ENCODE measurements at places on chromosomes 7 and 10.

- DNase-seq = no peak
Measured at GRCh38 chr7:41428381-41428780, 274.5 kb downstream of the INHBA start.

DNA sequence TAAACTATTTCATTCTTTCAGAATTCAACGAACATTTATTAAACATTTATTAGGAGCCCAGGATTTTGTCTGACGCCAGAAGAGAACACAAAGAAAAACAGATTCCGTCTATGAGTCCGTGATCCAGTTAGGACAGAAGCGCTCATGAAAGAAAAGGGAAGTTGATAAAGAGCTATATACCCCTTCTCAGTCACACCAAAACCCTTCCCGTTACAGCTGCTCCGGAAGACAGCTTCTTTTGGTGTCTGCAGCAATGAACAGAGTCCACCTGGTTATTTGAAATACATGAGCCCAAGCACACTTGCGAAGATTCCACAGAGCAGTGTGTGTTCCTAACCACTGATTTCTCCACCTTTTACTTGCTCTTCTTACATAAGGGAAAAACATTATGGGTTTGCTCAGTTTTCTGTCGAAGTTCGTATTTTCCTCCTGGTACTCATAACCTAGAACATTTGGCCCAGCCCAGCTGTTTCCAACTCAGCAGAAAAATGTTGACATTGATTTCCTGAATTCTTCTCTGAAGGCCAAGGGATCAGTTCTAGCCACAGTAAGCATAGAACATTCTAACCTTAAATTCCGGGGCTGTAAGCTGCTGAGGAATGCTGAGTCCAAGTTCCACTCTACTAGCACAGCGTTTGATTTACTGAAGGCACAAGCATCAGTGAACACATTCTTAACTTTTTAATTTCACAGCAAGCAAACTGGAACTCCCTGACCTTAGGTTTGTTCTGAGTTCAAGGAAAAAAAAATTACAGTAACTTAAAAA lies 206.5 kb downstream of the SORCS1 start:
- no peak for DNase-seq

DNA sequence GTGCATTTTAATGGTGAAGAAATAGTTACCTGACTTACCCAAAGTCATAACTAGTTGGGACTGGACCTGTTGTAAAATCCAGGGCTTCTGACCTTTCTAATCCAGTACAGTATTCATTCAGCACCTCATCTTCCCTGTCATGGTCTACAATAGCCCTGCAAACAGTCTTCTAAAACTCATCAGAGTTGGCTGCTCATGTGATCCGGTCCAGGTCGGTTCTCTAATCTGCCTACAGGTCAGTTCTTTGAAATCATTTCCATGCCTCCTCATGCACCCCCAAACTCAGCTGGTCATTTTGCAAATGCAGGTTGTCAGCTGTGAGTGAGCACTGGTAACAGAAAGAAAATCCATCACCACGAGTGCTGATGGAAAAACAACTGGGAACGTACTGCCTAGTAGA lies 451.6 kb upstream of the GALNT17 start:
- DNase-seq = no peak

GRCh38 chr7:80379034-80379982 lies 132.6 kb downstream of the GNAT3 start:
- DNase-seq = no peak

- DNase-seq = no peak
Measured at GRCh38 chr7:130131191-130131834, 61.0 kb downstream of the KLHDC10 start.

GRCh38 chr7:1940402-1940786 lies 270.3 kb downstream of the ELFN1 start:
- DNase-seq = peak; percentile 85

DNA sequence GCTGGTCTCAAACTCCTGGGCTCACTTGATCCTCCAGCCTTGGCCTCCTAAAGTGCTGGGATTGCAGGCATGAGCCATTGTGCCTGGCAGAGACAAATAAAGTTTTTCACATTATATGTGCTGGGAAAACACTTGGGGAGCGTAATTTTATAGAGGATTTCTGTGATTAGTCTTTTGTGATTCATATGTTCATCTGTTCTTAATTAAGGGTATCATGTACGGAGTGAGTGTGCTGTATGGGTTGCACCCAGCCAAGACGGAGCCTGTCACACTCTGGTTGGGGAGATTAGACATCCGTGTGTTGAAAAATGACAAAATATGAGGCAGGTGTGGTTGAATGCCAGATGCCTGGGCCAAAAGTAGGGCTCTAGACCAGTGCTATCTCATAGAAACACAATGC lies 10.3 kb downstream of the ADRB1 start:
- no peak for DNase-seq

DNA sequence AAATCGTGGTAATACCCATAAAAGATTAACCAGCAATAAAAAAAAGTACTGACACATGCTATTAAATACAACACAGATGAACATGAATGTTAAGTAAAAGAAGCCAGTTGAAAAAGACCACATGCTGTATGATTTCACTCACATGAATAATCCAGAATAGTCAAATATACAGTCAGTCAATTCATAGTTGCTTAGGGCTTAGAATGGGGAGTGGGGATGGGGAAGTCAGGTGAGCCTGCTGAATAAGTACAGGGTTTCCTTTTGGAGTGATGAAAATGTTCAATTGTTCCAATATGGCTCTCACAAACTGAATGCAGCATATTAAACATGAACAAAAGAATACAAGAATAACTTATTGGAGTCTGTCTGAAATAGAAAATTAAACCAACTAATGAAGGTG lies 1.8 kb downstream of the COA1 start:
- no peak for DNase-seq

DNA sequence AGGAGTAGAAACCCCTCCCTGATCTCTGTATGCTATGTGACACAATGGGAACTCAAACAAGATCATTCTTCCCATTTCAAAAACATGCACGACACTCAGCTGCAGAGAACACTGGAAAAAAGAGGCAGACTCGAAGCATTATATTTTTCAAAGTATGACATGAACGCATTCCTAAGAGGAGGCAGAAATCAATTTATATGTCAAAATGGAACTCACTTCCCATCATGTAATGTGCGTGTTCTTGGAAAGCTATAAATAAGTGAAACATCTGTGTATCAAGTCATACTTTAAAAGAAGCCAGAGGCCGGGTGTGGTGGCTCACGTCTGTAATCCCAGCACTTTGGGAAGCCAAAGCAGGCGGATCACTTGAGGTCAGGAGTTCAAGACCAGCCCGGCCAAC lies 142.7 kb downstream of the ICA1 start:
- DNase-seq = no peak

DNA sequence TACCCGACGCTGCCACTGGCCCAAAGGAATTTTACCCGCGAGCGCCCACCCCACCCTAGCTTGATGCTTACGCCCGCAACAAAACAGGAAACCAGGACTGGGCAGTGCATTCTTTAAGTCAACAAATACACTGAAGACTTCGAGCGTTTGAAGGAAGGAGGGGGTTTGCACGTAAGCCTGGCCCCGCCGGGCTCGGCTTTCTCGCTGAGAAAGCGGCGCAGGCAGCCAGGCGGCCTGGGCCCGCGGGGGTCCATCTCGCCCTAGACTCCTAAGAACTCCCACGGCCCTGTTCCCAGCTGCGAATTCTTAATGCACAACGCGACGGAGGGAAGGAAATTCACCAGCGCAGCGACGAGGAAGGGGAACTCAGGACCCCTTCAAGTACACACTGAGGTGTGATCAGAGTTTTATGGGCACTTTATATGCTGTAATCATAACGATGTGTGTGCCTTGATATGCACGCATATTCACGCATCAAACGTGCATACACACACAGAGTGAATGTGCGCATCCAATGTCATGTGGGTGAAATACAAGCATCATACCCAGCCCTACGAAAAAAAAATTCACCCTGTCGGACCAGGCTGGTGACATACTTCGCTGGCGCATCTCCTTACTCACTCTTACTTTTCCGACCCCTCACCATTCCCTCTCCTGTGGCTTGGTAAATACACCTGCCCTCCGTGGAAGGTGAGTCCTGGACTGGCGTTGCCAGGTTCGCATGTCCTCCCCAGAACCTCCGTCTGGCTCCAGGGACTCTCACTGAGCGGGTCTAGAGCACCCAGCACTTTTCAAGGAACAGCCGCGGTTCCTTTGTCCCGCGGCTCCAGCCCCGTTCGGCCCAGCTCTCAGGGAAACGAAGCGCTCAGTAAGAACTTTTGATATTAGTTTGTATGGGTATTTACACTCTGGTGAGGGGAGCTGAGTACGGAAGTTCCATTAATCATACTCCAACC lies 5.7 kb upstream of the HOXA13 start:
- no peak for DNase-seq

GRCh38 chr10:59176241-59177030 lies at the start of gene PHYHIPL:
Gene PHYHIPL (plus strand): TSS chr10:59176643. CDS start chr10:59176854, 211 bp downstream.
- DNase-seq = no peak

DNA sequence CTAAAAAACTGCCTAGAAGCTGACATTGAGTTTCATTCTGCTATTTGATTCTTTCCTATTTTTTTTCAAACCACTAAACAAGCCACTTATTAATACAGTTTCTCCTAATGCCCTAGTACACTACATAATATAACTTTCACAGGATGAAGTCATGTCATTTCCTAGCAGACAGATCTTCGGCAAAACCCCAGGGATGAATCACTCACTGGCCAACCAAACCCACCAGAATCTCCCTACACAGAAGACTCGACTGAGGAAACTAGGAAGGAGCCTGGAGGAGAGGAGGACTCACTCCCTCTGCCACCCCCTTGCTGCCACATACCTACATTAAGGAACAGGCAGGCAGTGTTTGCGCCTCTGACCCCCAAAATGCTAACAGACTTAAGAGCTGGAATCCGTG lies 33.4 kb downstream of the XPNPEP1 start:
- DNase-seq = no peak

DNA sequence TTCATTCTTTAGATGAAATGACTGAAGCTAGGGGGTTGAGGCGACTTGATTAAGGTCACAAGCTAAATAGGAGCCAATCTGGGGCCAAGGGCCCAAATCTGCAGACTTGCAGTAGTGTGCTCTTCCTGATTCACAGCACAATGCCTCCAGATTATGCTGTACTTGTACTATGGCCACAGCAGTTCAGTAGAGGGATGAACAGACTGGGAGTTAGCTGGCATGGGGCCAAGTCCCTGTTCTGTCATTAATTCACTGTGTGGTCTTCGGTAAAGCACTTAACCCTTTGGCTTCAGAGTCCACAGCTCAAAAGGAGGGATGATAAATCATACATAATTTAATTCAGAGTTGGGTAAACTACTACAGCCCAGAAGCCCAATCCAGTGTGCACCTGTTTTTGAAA lies 196.8 kb downstream of the XPNPEP1 start:
- DNase-seq = no peak

DNA sequence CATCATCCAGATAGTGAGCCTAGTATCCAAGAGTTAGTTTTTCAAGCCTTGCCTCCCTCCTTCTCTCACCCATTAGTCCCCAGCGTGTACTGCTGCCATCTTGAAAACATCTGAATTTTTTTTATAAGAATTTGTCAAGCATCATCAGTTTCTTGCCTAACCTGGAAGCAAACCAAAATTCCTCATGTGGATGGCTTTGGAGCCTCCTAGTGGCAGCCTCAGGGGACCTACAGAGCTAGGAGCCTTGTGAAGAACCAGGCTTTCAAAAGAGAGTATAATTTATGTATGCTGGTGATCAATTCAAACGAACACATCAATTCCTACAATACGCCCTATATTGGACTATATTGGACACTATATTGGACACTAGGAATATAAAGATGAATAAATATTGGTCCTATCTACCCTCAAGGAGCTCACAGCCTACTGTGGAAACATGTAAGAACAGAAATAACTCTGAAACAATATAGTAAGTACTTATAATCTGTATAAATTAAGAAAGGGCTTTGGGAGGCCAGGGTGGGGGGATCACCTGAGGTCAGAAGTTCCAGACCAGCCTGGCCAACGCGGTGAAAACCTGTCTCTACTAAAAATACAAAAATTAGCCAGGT lies 63.4 kb downstream of the HPSE2 start:
- no peak for DNase-seq

GRCh38 chr10:78752708-78753107 lies 316.1 kb upstream of the ZMIZ1 start:
- DNase-seq = no peak

- DNase-seq = no peak
Measured at GRCh38 chr7:135355377-135356048, 121.9 kb downstream of the STRA8 start.

- DNase-seq = no peak
Measured at GRCh38 chr7:41238851-41239331, 464.0 kb downstream of the INHBA start.

GRCh38 chr7:117479225-117480054 lies at the start of gene CFTR:
Gene CFTR (plus strand): TSS chr7:117480025. CDS start chr7:117480095, 70 bp downstream.
- no peak for DNase-seq

DNA sequence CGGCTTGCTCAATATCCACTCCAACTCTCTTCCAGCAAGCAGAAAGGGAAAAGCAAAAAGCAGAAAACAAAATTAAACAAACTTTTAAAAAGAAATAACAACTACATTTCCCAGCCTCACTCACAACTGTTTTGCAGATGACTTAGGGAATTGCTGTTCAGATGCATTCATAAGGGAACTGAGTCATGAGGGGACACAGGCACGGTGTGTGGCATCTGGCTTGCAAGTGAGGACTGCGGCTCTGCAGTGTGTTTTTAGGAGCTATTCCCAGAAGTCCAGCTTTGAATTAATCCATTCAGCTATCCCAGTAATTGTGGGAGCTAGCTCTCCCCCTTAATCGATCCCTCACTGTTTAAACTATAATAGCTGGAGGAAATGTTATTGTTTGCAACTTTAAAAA lies 30.3 kb downstream of the PTN start:
- DNase-seq = no peak

GRCh38 chr7:78528964-78529363 lies 730.4 kb downstream of the PHTF2 start:
- DNase-seq = no peak

DNA sequence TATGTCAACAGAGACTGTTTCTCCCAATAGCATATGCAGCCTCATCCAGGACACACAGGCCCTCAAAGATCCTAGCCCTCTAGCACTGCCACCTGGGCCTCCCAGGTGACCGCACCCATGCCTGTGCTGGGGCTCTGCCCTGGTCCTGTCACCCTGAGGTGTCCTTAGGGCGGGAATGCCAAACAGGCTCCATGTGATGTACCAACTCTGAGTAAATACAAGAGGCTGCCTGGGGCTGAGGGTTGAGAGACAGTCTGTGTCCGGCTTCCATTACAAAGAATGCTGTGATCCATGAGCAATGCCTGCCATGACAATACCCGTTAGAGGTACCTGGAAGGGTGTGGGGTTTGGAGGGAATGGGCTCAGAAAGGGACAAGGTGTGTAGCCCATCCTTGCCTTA lies 83.0 kb upstream of the KAT6B start:
- no peak for DNase-seq

- DNase-seq = no peak
Measured at GRCh38 chr10:66218289-66218688, 707.5 kb upstream of the LRRTM3 start.

- DNase-seq = no peak
Measured at GRCh38 chr10:20995123-20995987, 98.2 kb upstream of the NEBL start.

DNA sequence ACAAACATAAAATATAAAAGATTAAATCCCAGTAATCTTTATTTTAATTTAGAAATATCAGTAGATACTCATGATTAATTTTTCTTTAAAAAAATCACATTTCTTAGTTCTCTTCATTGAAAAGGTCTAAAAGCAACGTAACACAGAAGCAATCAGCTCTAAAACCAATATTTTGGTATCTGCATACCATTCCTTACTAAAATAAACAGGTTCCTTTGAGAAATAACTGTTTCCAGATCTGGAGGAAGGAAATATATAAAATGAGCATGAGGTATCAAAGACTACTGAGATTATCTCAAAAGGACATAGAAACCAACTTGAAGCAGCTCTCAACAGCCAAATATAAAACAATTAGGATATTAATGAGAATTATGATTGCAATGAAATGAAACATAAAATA lies 301.0 kb upstream of the GNAI1 start:
- DNase-seq = no peak

- DNase-seq = no peak
Measured at GRCh38 chr7:74502216-74502891, 48.6 kb downstream of the GTF2IRD1 start.

Measured in stimulated activated CD8-positive, alpha-beta memory T cell treated with anti-CD3 and anti-CD28 coated beads, Interleukin-2, amount 100 ng/mL, for 48 hours (primary cell).